ENCODE measurements at places on chromosomes 11 and 22. TPM values are rescaled to one million over a fixed set of nuclear protein-coding genes. Genes with fewer than 3 reads are reported as not detected.

DNA sequence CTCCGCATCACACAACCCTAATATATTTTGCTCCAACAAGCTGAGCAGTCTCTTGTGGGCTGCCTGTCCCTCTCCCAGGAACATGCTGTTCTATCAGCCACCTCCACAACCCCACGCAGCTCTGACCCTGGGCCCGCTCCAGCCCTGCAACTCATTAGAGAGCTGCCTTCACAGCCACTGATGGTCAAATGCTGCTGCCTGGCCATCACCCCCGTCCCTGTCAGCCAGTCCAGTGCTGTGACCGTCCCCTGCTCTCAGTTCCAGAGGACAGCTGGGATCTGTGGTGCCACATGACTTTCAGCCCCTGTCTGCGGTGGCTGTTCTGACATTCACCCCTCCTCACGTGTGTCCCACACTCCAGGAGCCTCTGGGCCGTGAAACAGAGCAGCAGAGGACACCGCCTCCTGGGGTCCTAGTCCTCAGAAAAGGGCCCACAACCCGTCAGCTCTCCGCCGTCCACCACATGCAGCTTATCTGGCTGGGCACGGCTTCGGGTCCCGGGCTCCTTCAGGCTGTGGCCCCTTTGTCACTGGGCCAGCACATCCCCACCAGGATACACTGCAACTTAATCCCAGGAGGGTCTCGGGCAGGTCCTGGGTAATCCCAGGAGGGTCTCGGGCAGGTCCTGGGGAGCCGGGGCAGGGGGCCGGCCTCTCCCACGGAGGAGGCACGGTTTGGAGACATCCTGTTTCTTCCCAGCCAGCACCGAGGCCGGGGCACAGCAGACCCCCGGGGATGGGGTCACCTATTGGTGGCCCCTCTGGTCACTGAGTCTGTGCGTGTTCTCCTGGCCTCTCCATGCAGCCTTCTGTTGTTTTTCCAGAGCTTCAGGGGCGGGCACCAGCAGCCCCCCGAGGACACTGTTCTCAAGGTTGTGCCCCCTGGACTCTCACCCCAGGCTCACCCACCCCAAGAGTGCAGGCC lies 15.1 kb downstream of the CRELD2 start:
- H3K27ac ChIP-seq, result peak overlapping the region; percentile 88
- H3K4me1 ChIP-seq, result peaks cover 75% of the 10 kb centered on the region
- no peaks in the 10 kb centered on the region for H3K36me3 ChIP-seq
- no peaks in the 10 kb centered on the region for H3K27me3 ChIP-seq
- DNase-seq, result peak; percentile 22

GRCh38 chr22:36325154-36326031 lies 62.4 kb downstream of the MYH9 start:
- H3K27me3 ChIP-seq, result no peaks in the 10 kb centered on the region
- H3K4me3 ChIP-seq, result no peak overlapping the region
- H3K36me3 ChIP-seq, result peaks cover 98% of the 10 kb centered on the region

DNA sequence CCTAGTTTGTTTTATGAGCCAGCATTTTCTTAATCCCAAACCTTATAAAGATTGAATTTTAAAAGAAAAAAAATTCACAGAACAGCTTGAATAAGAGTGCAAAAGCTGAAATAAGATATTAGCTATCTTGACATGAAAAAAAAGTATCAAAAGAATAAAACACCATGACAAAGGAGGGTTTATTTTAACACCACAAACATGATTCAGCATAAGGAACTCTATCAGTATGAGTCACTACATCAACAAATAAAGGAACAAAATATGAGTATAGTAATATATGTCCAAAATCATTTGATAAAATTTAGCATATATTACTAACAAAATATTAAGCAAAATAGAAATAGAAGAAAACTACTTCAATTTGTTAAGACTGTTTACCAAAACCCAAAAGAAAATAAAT lies 9.6 kb upstream of the LMO1 start:
- no peaks in the 10 kb centered on the region for H3K36me3 ChIP-seq
- H3K4me3 ChIP-seq, result no peak overlapping the region
- H3K27me3 ChIP-seq, result peaks cover 44% of the 10 kb centered on the region
- no peak overlapping the region for H3K27ac ChIP-seq

GRCh38 chr11:112773264-112773663 lies 188.0 kb upstream of the NCAM1 start:
- H3K27ac ChIP-seq, result no peak overlapping the region
- H3K27me3 ChIP-seq, result no peaks in the 10 kb centered on the region
- DNase-seq, result no peak
- no peaks in the 10 kb centered on the region for H3K4me1 ChIP-seq
- no peaks in the 10 kb centered on the region for H3K36me3 ChIP-seq
- no peak overlapping the region for H3K4me3 ChIP-seq

The TMEM121B gene
- 0.08 TPM for total RNA-seq

- H3K36me3 ChIP-seq, result no peaks in the 10 kb centered on the region
- H3K4me1 ChIP-seq, result no peaks in the 10 kb centered on the region
These were observed 115.1 kb downstream of the ATXN10 start for GRCh38 chr22:45786726-45787125.

The PRODH gene
- not detected for total RNA-seq

The NTM gene
- not detected for total RNA-seq

The UBQLNL gene
- total RNA-seq, result 0.50 TPM

The SRRD gene
- total RNA-seq, result 27.2 TPM

DNA sequence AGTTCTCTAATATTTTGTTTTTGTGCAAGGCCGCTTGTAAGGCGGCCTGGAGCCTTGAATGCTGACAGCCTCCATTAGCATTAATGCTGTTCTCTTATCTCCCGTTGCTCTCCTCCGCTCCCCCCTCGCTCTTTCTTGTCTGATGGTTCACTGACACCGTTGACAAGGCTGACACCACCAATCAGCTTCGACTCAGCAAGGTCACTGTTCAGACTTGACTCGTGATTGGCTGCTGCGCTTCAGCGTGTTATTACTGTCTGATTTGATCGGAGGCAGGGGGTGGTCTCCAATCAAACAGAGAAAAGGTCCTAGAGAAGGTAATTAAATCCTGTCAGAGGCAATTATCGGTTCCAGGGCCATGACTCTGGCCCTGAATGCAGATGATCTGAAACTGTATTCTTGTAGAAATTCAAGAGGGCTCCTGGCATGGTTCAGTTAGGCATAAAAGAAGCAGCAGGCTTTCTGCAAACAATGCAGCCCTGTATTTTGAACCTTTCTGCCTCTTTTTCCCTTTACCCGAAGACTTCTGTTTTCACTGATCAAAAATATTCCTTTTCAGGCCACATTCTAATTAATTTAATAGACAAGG lies 49.3 kb upstream of the MPPED2 start:
- H3K36me3 ChIP-seq, result no peaks in the 10 kb centered on the region
- no peak overlapping the region for H3K27ac ChIP-seq
- H3K4me3 ChIP-seq, result no peak overlapping the region
- DNase-seq, result no peak

GRCh38 chr11:107549253-107549953 lies 16.1 kb downstream of the ALKBH8 start:
- H3K4me3 ChIP-seq, result no peak overlapping the region
- H3K27me3 ChIP-seq, result no peaks in the 10 kb centered on the region
- no peak overlapping the region for H3K27ac ChIP-seq
- peaks cover 50% of the 10 kb centered on the region for H3K36me3 ChIP-seq
- DNase-seq, result peak; percentile 69
- H3K4me1 ChIP-seq, result no peaks in the 10 kb centered on the region

The TYR gene
- total RNA-seq, result not detected

DNA sequence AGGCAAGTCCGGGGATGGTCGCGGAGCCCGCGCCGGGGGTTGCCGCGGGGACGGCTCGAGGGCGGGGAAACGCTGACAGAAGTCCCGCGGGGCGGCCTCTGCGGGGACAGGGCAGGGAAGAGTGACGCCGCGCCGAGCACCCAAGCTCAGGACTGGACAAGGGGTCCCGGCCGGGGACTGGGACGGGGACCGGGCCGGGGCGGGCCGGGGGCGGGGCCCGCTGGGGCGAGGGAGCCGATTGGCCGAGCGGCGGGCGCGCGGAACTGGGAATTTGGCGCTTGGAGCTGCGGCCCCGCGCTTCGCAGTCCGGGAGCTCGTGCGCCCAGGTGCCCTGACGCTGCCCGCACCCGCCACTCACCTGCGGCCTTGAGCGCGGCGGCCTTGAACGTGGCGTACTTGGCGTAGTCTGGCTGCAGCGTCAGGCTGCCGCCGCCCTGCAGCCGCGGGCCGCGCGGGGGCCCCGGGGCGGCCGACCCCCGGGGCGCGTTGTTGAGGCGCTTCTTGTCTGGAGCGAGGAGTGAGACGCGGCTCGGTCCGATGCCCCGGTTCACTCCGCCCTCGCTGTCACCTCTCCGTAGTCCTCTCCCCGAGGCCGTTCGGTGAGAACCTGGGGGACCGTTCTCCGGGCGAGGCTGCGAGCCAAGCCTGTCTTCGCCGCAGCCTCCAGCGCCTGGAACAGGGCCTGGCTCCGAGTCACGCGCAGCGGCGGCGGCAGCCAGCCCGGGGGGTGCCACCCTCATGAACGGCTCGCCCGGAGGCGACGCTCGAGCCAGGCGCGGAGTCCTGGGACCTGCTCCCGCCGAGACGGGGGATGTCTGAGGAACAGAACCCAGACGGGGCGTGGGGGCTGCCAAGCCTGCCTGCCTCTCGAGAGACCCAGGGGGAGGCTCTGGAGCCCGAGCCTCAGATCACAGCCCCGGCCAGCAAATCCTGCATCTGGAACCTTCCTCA lies 4.5 kb downstream of the SHISA8 start:
- DNase-seq, result no peak
- H3K36me3 ChIP-seq, result peaks cover 5% of the 10 kb centered on the region
- H3K4me1 ChIP-seq, result peaks cover 42% of the 10 kb centered on the region

- no peak overlapping the region for H3K27ac ChIP-seq
- H3K4me3 ChIP-seq, result no peak overlapping the region
- peaks cover 3% of the 10 kb centered on the region for H3K27me3 ChIP-seq
- DNase-seq, result no peak
- H3K4me1 ChIP-seq, result no peaks in the 10 kb centered on the region
- H3K36me3 ChIP-seq, result no peaks in the 10 kb centered on the region
These were observed 476.8 kb upstream of the B3GAT1 start for GRCh38 chr11:134888821-134889220.

DNA sequence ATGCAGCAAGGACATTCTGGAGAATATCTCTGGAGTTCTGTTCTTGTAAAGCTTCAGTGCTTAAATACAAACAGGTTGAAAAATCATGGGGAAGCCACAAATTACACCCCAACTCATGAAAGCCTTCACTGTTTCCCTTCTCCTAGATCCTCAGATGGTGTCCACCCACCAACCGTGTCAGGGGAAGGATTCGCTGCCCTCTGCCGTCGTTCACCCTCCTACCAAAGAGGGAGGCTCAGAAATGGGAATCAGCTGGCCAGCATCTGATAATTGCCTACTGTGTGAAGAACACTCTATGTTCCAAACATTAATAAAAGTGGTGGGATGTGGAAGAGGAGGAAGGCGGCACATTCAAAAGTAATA lies 7.4 kb upstream of the HEPACAM start:
- H3K4me1 ChIP-seq, result peaks cover 9% of the 10 kb centered on the region
- H3K4me3 ChIP-seq, result no peak overlapping the region
- H3K27me3 ChIP-seq, result no peaks in the 10 kb centered on the region
- no peak overlapping the region for H3K27ac ChIP-seq
- no peaks in the 10 kb centered on the region for H3K36me3 ChIP-seq

The KDM4E gene
- total RNA-seq, result not detected

DNA sequence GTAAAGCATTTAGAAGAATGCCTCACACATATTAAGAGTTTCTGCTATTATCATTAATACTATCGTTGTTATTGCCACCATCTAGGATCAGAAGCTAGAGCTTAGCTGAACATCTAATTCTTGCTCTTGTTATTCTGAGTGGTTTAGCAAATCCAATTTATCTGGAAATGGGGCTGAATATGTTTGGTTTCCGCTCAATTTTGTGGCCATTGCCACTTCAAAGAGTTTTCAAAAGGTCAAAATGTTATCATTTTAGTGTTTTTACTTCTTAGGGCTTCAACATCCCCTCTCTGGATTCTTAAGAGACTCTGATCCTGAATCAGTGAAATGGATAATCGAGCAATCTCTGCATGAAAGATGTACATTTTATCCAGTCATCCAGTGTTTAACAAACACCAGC lies 10.2 kb upstream of the PIK3IP1 start:
- no peak overlapping the region for H3K27ac ChIP-seq
- H3K4me1 ChIP-seq, result peaks cover 20% of the 10 kb centered on the region
- H3K27me3 ChIP-seq, result no peaks in the 10 kb centered on the region
- DNase-seq, result no peak
- no peaks in the 10 kb centered on the region for H3K36me3 ChIP-seq

DNA sequence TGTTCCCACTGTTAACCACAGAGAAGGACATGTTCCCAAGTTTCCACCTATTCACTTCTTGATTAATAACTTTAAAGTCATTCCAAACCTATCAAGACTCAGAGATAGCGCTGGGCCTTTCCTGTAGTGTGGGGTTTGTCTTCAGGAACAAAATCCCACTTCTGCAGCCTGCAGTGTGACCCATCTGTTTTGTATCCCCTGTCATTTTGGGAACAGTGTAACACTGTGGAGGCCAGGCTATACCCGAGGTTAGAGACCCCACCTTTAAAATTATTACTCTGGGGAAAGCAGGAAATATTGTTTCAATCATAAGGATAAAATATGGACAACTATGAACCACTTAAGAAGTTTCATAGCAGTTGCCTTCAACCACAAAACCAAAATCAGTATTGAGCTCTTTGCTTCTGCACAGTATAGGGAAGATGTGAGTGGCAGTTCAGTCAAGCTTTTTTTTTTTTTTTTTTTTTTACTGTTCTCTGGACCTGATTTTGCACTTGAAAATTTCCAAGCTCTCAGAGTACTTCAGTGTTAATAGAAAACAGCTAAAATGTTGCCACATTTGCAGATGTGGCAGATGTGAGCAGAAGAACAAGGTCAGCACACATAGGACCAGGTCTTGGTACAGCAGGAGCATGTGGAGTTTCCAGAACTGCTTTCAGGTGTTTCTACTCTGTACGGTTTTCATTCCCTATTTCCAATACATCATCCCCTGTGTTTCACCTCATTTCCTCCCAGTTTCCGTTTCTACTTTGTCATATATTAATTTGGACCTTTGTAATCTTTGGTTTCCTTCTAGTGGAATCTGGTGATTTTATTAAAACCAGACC lies 121.5 kb downstream of the MAML2 start:
- H3K36me3 ChIP-seq, result no peaks in the 10 kb centered on the region
- no peaks in the 10 kb centered on the region for H3K27me3 ChIP-seq
- peaks cover 54% of the 10 kb centered on the region for H3K4me1 ChIP-seq
- H3K27ac ChIP-seq, result peak overlapping the region; percentile 8

DNA sequence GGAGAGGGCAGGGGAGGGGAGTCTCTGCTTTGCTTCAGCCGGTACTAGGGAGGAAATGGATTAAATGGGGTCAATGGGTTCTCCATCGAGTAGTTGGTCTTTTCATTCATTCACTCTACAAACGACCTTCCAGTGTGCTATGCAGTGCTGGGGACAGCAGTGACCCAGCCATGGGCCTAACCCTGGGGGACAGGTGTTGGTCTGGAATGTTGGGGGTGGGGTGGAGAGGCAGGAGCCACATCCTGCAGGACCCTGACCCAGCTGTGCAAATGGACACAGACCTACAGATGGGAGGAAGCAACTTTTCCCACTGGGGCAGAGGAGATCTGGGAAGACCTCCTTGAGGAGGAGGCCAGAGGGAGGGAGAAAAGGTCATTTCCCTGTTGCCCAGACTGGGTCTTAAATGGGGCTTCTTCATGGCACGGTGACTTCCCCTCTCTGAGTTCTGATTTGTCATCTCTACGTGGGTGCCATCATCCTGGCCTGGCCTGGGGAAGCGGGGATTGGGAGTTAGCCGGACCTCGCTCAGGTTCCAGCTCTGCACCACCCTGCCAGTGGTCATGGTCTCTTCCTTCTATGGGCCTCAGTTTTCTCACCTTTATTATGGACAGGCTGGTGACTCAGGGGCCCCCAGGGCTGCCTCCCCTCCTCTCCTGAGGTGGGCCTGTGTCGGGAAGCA lies 2.0 kb downstream of the CYTH4 start:
- peak overlapping the region; percentile 90 for H3K27ac ChIP-seq
- H3K4me3 ChIP-seq, result peak overlapping the region; percentile 99
- no peak for DNase-seq
- no peaks in the 10 kb centered on the region for H3K27me3 ChIP-seq

All from CD4-positive, alpha-beta T cell (primary cell).